ENCODE measurements at places on chromosomes 3 and 15.

DNA sequence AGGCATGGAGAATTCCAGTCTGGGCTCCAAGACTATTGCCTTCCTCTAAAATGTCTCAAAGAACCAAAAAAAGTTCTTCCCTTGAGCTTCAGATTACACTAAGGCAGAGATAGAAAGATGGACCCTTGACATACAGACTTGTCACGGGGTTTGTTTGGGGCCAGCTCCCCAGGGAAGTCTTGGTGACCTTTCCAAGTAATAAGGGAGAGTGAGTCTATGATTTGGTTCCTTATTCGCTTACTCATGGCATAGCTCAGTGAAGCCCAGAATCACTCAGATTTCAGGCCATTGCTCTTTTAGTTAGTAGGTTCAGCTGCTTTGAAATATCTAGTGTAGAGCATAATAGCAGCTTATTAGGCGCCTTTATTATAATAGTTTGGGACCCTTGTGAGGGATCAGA lies 90.3 kb downstream of the PLCL2 start:
- DNase-seq: no peak

GRCh38 chr3:5056111-5056391 lies 66.0 kb upstream of the ARL8B start:
- no peak for DNase-seq

GRCh38 chr3:22012471-22012870 lies 261.5 kb upstream of the ZNF385D start:
- DNase-seq: no peak

DNA sequence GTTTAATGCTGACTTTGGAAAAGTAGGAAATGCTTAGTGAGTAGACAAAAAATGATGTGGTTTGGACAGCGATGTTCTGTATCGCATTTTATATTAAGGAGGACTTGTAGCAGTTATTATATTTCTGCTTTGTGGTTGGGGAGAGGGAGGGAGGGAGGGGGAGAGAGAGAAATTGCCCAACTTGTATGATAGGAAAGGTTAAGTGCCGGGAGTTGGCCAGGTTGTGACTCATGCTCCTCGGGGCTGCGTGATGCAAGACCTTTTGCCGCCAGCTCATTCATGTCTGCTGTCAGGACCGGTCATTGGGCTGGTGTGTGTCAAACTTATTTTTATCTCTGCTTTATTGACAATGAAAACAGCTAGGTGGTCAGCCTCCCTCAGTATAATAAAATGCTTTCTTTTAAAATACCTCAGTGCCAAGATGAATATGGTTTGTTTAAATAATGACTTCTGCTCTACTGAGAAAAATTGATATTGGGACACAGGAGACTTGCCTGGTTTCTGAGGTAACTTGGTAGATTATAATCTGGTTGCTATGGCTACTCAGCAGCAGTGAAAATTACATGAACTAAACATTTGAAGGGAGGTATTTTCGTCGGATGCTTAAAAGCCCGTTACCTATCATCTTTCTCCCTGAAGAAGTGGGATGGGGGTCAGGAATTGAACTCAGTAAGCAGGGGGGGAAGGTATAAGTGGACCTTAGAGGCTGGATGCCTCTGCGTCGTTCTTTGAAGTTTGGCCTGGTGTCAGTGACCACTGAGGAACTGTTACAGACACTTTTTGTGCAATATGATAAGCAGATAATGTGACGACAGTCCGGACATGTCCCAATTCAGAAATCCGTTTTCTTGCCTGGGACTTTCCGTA lies 90.7 kb downstream of the FNDC3B start:
- DNase-seq: peak; percentile 51

DNA sequence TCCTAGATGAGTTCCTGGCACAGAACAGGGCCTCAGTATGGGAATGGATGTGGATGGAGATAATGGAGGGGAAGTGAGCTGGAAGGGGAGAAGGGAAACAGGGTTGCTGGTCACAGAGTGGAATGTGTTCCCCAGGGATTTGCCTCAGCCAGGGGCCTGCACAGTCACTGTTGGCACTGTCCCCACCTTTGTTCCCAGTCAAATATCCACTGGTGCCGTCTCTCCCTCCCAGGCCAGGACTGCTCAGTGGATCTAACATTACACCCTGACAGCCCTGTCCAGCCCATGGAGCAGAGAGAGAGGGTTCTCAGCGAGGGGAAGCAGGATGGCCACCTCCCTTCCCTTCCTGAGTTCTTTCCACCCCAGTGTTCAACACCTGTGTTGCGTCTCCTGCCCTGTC lies 1.5 kb upstream of the PPP1R2 start:
- DNase-seq: no peak

- DNase-seq: no peak
These were observed 94.7 kb downstream of the LRIG1 start for GRCh38 chr3:66406163-66406562.

DNA sequence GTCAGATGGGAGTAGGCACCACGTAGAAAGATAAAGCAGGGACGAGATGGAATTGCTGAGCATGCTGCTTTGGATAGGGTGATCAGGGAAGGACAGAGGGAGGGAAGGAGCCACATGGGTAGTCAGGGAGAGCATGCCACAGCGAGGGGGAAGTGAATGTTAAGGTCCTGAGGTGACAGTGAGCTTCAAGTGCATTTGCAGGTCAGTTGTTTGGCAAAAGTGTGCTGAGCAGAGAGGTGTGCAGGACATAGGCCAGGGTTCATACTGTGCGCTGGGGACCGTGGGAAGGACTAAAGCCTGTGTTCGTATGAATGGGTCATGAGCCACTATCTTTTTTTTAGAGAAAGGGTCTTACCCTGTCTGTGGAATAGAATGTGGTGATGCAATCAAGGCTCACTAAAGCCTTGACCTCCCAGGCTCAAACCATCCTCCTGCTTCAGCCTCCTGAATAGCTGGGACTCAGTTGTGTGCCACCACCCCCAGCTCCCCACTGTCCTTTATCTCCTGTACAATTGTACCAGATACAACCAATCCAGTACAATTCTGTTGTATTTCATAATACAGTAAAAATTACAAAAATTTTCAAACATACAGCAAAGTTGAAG lies 107.5 kb downstream of the DNAJB8 start:
- DNase-seq: no peak

Measured in activated CD4-positive, alpha-beta T cell treated with anti-CD3 and anti-CD28 coated beads, Interleukin-2, amount 50 U/mL, for 48 hours (primary cell).